ENCODE measurements at places on chromosomes 11 and 22.

- no peaks in the 10 kb centered on the region for H3K36me3 ChIP-seq
- DNase-seq = no peak
- peaks cover 33% of the 10 kb centered on the region for H3K27me3 ChIP-seq
- H3K4me1 ChIP-seq = peaks cover 5% of the 10 kb centered on the region
These were observed 18.7 kb upstream of the MUC6 start for GRCh38 chr11:1055109-1055703.

GRCh38 chr11:60844870-60845221, 2.9 kb downstream of the CCDC86 start:
- DNase-seq = no peak
- H3K4me3 ChIP-seq = no peak overlapping the region
- no peaks in the 10 kb centered on the region for H3K27me3 ChIP-seq
- peaks cover 41% of the 10 kb centered on the region for H3K4me1 ChIP-seq
- H3K36me3 ChIP-seq = no peaks in the 10 kb centered on the region
- no peak overlapping the region for H3K27ac ChIP-seq

DNA sequence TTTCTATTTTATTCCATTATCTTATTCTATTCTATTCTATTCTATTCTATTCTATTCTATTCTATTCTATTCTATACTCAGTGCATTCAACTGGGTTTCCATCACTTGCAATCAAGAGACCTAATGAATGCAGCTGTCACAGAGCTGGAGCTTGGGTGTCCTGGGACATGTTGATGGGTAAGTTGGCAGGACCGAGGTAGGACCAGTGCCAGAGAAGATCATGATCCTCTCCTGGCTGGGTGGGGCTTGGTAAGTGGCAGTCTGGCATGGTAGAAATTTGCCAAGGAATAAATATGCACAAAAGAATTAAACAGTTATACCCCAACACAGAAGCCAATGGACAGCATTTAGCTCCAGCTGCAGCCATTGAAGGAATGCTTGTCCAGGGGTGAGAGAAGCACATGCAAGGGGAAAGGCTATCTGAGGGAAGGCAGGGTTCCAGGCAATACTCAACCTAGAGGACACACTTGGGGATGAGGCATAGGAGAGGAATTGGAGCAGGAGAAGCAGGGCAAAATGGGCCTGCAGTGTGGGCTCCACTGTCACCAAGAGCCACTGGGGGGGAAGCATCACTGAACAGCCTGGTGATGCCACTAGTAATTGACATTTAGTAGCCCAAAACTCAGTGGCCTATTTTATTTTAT, 97.0 kb upstream of the CD82 start:
- DNase-seq = no peak
- H3K27me3 ChIP-seq = no peaks in the 10 kb centered on the region
- peaks cover 12% of the 10 kb centered on the region for H3K4me1 ChIP-seq
- no peak overlapping the region for H3K4me3 ChIP-seq

- no peaks in the 10 kb centered on the region for H3K4me1 ChIP-seq
- DNase-seq = no peak
- H3K36me3 ChIP-seq = no peaks in the 10 kb centered on the region
- H3K4me3 ChIP-seq = no peak overlapping the region
- no peak overlapping the region for H3K27ac ChIP-seq
These were observed 593.7 kb downstream of the METTL15 start for GRCh38 chr11:28701760-28702449.

DNA sequence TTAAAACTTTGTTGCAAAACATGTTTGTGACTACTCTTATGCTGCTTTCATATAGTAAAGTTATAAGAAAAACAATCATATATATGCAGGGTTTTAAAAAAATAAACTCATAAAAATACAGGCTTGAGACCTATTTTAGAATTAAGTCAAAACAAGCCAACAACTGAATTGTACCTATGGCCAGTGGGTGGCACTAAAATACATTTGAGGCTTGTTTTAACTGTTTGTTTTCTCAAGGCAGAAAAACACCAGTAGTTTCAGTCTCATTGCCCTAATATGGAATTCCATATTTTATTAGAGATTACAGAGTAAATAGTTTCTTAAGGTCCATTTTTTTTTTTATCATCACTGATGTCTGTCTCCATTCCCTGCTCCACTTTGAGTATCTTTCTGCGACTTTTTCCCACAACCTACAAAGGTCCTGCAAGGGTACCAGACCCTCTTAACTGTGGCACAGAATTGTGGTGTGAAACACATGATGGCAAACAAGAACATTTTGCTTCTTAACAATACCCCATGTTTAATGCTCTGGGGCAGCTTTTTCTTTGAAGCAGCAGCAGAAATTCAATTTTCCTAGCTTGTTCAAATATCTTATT, 8.5 kb upstream of the CCDC89 start:
- no peak overlapping the region for H3K4me3 ChIP-seq
- H3K27ac ChIP-seq = no peak overlapping the region
- no peaks in the 10 kb centered on the region for H3K4me1 ChIP-seq
- peaks cover 24% of the 10 kb centered on the region for H3K36me3 ChIP-seq
- no peak for DNase-seq

All from heart right ventricle (tissue), 16 donors.